Stimulated activated CD4-positive, alpha-beta T cell treated with anti-CD3 and anti-CD28 coated beads, Interleukin-4, amount 100 ng/mL, for 4 hours (primary cell): ENCODE measurements at places on chromosomes 3 and 15.

- DNase-seq, result no peak
These were observed 374.3 kb downstream of the TIGIT start for GRCh38 chr3:114668099-114668498.

- DNase-seq, result no peak
These were observed 553.1 kb downstream of the FGF12 start for GRCh38 chr3:192174283-192174682.

DNA sequence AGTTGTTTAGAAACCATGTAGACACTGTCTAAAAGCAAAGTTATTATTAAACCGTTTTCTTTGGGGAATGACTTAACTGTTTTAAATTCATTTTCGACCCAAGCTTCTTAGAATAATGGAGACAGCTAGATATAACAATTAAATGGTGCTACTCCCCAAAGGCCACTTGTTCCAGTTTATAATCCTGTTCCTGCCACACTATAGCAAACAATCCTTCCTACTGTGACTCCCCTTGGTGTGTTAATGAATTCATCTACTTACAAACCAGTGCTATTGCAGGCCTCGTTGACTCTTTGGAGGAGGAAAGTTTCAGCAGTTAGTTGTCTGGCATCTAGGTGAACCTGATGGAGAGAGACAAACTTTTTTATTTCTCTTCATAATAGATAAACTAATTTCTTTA, 25.2 kb upstream of the CLSTN2 start:
- DNase-seq, result no peak

GRCh38 chr3:62319570-62320243, 53.6 kb downstream of the FEZF2 start:
- no peak for DNase-seq

GRCh38 chr15:48330105-48330785, 984 bp upstream of the DUT start:
- no peak for DNase-seq
